Activated CD4-positive, alpha-beta T cell treated with anti-CD3 and anti-CD28 coated beads for 36 hours (primary cell): ENCODE measurements at places on chromosomes 6 and 20. TPM values are rescaled to one million over a fixed set of nuclear protein-coding genes. Genes with fewer than 3 reads are reported as not detected.

Gene ATP9A
- total RNA-seq: 2.7 TPM

Gene KHDC1L
- total RNA-seq: not detected

GRCh38 chr20:62329389-62330377 is 26.9 kb downstream of the ADRM1 start:
- H3K27me3 ChIP-seq: no peaks in the 10 kb centered on the region
- H3K4me3 ChIP-seq: no peak overlapping the region
- H3K4me1 ChIP-seq: no peaks in the 10 kb centered on the region
- no peaks in the 10 kb centered on the region for H3K36me3 ChIP-seq

DNA sequence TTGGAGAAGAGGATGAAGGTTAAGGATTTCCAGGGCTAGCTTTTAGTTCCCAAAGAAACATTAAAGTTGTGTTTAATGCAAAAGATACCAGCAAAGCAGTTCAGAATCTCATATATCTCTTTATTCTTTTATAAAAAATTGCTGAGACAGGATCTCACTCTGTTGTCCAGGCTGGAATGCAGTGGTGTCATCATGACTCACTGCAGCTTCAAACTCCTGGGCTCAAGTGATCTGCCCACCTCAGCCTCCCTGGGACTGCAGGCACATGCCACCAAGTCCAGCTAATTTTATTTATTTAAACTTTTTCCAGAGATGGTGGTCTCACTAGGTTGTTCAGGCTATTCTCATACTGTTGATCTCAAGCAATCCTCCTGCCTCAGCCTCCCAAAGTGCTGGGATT is 41.1 kb upstream of the CAP2 start:
- no peak for DNase-seq
- no peak overlapping the region for H3K4me3 ChIP-seq
- H3K4me1 ChIP-seq: no peaks in the 10 kb centered on the region
- no peaks in the 10 kb centered on the region for H3K27me3 ChIP-seq

DNA sequence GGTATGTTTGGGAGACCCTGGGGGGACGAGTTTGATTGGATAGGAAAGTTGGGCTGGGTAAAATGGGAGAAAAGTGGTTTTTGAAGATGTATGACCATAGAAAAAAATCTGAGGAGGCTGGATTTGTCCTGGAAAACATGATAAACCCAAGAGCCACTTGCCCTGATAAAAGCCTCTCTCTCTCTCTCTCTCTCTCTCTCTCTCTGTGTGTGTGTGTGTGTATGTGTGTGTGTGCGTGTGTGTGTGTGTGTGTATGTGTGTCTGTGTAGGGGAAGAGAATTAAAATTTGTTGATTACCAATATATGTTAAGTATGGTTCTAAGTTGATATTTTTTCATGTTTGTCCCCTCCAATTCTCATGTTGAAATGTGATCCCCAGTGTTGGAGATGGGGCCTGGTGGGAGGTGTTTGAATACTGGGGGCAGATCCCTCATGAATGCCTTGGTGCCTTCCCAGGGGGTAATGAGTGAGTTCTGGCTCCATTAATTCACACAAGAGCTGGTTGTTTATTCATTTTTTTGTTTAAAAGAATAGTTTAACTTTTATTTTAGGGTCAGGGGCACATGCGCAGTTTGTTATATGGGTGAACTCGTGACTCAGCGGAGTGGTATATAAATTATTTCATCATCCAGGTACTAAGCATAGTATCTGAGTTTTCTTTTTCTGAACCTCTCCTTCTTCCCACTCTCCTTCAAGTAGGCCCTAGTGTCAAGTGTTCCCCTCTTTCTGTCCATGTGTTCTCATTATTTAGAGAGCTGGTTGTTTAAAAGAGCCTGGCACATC is 208.8 kb downstream of the TFAP2B start:
- no peaks in the 10 kb centered on the region for H3K27me3 ChIP-seq
- H3K4me1 ChIP-seq: no peaks in the 10 kb centered on the region
- H3K36me3 ChIP-seq: no peaks in the 10 kb centered on the region
- no peak overlapping the region for H3K4me3 ChIP-seq
- no peak for DNase-seq
- H3K27ac ChIP-seq: no peak overlapping the region
